ENCODE measurements at places on chromosomes 2 and 18.

DNA sequence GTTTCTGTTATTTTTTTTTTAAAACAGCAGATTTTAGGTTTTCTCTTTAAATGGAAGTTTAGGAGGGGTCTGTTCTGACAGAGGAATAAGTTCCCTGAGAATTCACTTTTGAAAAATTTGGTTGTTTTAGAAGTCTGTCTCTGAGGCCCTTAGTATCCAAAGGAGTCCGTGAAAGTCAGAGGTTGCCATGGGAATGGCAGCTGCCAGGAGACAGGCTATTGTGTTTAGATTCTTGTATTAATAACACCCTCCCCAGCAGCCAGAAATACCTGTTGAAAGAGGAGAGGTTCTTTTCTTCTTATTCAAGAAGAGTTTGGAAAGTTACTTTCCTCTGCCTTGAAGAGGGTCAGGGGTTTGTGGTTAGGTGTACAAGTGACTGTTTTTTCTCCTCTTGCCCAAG lies 29.5 kb downstream of the TNP1 start:
- no peak for DNase-seq

GRCh38 chr2:113225263-113226259 lies 51.8 kb downstream of the PSD4 start:
- DNase-seq = peak; percentile 96

GRCh38 chr2:230267556-230267955 lies 42.0 kb downstream of the SP140 start:
- DNase-seq = no peak

DNA sequence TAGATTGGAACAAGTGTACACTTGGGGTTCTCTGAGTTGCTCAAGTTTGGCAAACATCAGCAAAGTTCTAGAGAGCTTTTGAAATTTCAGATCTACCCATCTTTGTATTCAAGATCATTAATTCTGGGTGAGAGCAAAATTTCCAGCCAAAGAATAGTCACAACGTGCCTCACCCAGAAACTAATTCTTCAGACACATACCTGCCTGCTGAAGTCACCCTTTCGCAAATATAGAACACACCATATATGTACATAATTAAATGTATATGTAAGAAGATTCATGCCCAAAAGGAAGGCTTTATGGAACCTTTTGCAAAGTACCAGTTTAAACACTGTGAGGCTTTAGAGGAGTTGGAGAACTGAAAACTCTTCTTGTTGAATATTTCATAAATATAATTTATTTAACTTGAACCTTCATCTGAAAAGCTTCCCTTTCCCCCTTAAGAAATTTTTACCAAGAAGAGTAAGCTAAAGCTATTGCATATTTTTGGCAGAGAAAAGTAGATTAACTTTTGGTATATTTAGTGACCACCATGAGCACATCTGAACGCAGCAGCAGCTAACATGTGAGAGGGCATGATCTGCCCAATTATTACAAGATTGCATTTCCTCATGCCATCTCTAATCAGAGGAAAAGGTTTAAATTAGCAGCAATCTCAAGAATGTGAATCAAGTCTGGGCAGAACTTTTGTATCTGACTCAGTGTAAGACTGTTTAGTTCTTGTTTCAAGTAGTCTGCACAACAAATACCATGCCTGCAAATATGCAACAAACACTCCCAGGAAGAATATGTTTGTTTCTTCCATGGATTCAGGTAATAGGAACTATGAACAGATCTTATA lies 8.2 kb downstream of the RND3 start:
- DNase-seq = peak; percentile 71

DNA sequence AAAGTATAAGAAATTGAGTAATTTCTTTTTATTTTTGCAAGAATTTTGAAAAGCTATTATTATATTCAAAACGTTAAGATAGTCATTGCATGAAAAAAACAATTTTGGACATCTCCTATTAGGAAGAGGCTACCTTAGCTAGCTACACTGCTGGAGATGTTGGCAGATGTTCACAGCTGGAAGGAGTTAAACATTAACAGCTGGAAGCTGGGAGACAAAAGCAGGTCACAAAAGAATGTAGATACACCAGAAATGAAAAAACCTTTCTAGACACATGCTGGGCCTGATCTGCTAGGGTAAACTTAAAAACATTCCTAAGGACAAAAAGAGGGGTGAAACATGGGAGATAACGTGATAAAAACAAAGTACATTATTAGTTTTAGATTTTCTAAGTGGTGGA lies 84.4 kb downstream of the SESTD1 start:
- DNase-seq = no peak

DNA sequence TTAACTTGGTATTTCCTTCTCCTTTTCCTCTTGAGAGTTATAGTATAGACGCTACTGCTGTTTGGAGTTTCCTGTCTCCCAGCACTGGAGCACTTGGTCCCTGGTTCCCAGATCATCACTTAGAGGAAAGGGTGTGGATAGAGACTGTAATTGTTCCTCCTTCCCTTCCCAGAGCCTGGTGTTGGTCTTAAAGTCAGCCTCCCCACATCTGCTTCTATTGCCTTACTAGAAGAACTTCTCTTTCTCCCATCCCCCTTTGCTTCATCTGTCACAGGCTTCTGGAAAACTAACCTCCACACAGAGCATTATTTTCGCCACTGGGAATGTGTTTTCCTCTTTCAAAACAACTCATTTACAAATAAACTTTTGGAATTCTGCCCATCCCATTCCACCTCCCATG lies 131.0 kb downstream of the CCDC85A start:
- DNase-seq = no peak

DNA sequence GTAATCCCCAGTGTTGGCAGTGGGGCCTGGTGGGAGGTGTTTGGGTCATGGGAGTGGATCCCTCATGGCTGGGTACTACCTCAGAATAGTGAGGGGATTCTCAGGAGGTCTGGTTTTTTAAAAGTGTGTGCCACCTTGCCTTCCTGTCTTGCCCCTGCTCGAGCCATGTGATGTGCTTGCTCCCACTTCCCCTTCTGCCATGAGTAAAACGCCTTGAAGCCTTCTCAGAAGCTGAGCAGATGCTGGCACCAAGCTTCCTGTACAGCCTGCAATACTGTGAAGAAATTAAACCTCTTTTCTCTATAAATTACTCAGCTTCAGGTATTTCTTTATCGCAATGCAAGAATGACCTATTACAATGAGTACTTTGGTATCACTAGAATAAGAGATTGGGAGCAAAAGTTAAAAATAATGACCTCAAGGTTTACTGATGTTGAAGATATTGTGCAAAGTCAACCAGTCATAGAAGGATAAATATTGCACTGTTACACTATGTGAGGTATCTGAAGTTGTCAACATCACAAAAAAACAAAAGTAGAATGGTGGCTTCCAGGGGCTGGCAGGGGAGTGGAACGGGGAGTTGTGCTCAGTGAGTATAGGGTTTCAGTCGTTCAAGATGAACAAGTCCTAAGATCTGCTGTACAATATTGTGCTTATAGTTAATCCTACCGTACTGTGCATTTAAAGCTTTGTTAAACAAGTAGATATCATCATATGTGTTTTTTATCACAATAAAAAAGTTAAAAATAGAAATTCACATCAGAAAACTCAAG lies 938.3 kb upstream of the CNTNAP5 start:
- DNase-seq = no peak

Measured in kidney tubule cell (primary cell).